ENCODE measurements at places on chromosomes 5 and 9.

- DNase-seq: no peak
These were observed 194.8 kb downstream of the CRB2 start for GRCh38 chr9:123550797-123551196.

DNA sequence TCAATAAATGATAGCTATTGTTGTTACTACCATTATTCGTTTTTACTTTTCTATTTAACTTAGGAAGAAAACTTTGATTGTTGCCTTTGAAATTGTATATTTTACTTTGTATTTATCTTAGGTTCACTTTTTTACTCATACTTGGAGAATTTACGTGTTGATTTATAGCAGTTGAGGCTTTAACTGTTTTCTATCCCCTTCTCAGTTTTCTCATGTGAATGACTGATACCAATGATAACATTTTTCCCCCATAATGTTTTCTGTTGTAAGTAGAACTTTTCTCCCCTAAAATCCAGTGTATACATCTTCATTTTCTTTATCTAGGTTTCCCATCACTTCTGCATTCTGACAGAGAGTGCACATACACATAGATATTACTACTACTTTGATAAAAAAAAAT is 54.4 kb downstream of the FSD1L start:
- no peak for DNase-seq

DNA sequence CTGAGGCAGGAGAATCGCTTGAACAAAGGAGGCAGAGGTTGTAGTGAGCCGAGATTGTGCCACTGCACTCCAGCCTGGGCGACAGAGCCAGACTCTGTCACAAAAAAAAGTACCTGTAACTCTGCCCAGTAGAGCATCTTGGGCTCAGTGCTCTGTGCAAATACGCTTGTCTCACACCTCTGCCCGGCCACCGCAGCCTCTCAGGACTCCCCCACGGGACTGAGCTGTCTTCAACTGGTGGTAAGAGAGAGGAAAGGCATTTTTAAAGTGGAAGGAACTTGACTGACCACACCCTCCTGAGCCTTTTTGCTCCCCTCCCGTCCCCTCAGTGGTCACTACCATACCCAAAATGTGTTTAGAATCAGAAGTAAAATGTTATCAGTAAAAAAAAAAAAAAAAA is 174.3 kb upstream of the PIK3R1 start:
- DNase-seq: no peak

DNA sequence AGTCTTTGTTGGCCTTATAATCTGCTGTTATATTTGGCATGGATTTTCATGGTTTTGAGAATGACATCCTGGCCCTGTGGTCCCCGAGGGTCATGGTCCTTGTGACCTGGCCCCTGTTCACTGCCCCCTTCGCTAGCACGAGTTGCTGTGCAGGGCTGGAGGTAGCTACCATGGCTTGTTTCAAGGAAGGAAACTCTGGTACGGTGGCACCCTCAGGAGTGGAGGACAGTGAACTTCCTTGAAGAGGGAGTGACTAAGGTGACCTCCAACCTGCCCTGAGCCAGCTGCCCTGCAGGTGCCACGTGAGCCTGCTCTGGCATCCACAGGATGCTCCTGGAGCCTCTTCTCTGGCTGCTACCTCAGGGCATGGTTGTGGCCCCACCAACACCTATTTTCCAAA is 62.1 kb downstream of the MTAP start:
- DNase-seq: no peak

DNA sequence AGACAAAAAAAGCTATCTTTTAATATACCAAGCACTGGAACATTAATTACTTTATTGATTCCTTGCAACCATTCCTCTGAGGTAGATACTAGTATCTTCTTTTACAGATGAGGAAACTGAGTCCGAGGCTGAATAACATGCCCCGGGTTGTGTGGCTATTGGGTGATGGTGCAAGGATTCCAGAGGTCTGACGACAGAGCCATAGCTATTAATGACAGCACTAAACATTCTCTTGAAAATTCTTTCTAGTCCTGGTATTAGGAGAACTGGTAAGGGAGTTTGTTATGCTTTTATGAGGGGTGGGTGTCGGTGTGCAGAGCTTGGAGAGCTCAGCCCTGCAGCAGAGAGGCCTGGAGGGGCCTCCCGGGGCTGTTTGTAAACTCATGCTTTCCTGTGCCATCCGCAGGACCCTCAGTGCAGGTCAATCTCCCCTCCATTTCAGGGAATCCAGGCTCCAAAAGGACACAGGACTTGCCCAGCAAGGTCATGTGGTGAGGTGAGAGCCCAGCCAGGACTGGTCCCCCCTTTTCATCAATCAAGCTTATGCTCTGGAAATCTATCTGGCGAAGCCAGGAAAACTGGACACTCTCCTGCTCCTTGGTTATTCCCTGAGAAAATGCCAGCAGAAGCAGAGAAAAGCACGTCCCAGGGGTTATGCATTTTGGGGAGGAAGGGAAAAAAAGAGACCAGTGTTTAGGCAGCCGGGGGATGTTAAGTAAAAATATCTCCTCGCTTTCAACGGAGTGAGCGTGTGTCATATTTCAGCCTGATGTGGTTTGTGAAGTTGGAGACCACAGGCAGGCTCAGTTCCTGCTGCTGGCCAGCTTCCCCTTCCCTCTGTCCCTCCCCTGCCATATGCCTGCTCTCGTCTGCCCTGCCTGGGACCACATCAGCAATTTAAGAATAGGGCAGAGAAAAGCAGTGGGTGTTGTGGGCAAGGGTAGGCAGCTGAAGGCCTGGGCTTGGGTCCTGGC is 3.7 kb downstream of the GSN start:
- DNase-seq: no peak

GRCh38 chr5:94709277-94709676 is 90.8 kb downstream of the SLF1 start:
- no peak for DNase-seq

GRCh38 chr5:93274291-93274690 is 306.7 kb downstream of the NR2F1-AS1 start:
- DNase-seq: no peak

DNA sequence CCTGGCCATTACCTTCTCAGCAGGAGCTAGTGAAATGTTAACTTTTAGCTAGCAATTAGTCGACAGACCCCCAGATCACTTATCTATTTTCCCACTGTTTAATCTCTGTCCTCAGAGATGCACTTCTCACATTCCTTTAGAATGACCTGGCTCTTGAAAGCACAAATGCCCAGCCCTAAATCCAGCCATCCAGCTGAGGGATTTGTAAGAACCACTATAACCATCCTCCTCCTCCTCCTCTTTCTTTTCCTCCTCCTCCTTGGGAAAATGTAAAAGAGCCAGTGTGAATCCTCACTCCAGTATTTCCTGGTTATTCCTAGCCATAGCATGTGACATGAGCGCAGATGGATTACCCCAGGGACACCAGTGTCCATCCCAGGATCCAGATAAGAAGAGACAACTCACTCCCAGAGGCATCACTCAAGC is 124.3 kb downstream of the ENC1 start:
- no peak for DNase-seq

GRCh38 chr5:81537905-81538547 is 144.1 kb upstream of the ACOT12 start:
- DNase-seq: no peak
